ENCODE measurements at places on chromosomes 6 and 20. TPM values are rescaled to one million over a fixed set of nuclear protein-coding genes. Genes with fewer than 3 reads are reported as not detected.

The RBPJL gene
- total RNA-seq, result not detected

The IYD gene
- total RNA-seq, result not detected

The FNDC1 gene
- 1.7 TPM for total RNA-seq

The CCR6 gene
- total RNA-seq, result not detected

The BANF2 gene
- not detected for total RNA-seq

All from cerebellum (tissue), 4 donors.